Activated naive CD4-positive, alpha-beta T cell treated with anti-CD3 and anti-CD28 coated beads, Interleukin-2, amount 10 ng/mL, durations not matched to agents 5 hours and 36 hours (primary cell): ENCODE measurements at places on chromosomes 6 and 20. TPM values are rescaled to one million over a fixed set of nuclear protein-coding genes. Genes with fewer than 3 reads are reported as not detected.

Gene CD109
- total RNA-seq = 8.1 TPM

Gene C6orf15
- not detected for total RNA-seq

Gene STMN3
- total RNA-seq = 48.9 TPM

Gene PBOV1
- not detected for total RNA-seq

Gene FRS3
- 4.6 TPM for total RNA-seq

Gene SNAI1
- total RNA-seq = not detected

Gene SUMO4
- total RNA-seq = 7.4 TPM

Gene PSORS1C2
- not detected for total RNA-seq

Gene RIPOR2
- total RNA-seq = 380 TPM

Gene GHRH
- not detected for total RNA-seq

Gene SMIM28
- total RNA-seq = not detected

Gene FAXC
- total RNA-seq = not detected

Gene SLCO4A1
- 58.0 TPM for total RNA-seq

Gene SLC35D3
- total RNA-seq = not detected

Gene DLL1
- 1.0 TPM for total RNA-seq

Gene KIF25
- total RNA-seq = not detected

Gene TTK
- 28.4 TPM for total RNA-seq

Gene CYP39A1
- total RNA-seq = not detected
